Activated CD4-positive, alpha-beta memory T cell treated with anti-CD3 and anti-CD28 coated beads for 36 hours (primary cell): ENCODE measurements at places on chromosomes 12 and 14. TPM values are rescaled to one million over a fixed set of nuclear protein-coding genes. Genes with fewer than 3 reads are reported as not detected.

The CISTR gene
- total RNA-seq: not detected

The GARIN6 gene
- not detected for total RNA-seq

The ITGB7 gene
- total RNA-seq: 168 TPM

The SOCS2 gene
- 23.1 TPM for total RNA-seq

The ITGA7 gene
- 4.5 TPM for total RNA-seq

GRCh38 chr14:50832935-50833630 is 2.1 kb upstream of the NIN start:
- H3K27me3 ChIP-seq: peaks cover 6% of the 10 kb centered on the region
- no peak for DNase-seq
- peaks cover 41% of the 10 kb centered on the region for H3K4me1 ChIP-seq
- H3K36me3 ChIP-seq: peaks cover 2% of the 10 kb centered on the region
- H3K27ac ChIP-seq: no peak overlapping the region

DNA sequence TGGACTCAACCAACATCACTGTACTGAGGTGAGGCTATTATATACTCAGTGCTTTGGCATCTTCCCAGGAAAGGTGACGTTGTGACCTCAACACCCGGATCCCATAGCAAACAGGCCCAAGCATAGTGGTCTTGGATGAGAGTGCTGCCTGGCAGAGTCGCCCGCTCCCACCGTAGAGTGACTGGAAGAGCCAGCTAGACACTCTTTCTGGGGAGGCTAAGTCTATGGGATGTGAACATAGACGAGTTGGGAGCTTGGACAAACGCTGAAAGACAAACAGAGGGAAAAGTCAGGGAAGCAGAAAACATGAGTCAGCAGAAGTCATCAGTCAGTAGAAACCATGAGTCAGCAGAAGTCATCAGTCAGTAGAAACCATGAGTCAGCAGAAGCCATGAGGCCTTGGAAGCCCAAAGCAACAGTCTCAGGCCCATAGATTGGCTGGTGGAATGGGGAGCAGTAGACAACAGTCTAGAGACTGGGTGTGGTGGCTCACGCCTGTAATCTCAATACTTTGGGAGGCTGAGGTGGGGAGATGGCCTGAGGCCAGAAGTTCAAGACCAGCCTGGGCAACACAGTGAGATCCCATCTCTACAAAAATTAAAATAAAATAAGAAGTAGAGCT is 66.4 kb upstream of the MAP1LC3B2 start:
- no peaks in the 10 kb centered on the region for H3K27me3 ChIP-seq
- DNase-seq: peak; percentile 19
- peaks cover 3% of the 10 kb centered on the region for H3K4me1 ChIP-seq
- peak overlapping the region; percentile 14 for H3K27ac ChIP-seq

DNA sequence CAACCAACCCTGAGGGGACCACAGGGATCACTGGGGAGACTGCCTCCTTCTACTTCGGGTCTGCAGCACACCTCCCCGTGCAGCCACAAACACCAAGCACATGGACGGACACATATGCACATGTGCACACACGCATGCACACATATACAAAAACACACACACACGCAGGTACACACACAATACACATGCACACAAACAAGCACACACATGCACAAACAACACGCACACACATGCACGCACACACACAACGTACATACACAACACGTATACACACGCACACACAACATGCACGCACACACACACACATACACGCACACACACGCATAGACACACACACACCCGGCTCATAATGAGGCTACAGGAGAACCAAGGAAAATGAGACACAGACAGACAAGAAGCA is 203.6 kb downstream of the DPF3 start:
- no peak overlapping the region for H3K4me3 ChIP-seq
- no peaks in the 10 kb centered on the region for H3K36me3 ChIP-seq
- H3K4me1 ChIP-seq: no peaks in the 10 kb centered on the region
- H3K27me3 ChIP-seq: no peaks in the 10 kb centered on the region

DNA sequence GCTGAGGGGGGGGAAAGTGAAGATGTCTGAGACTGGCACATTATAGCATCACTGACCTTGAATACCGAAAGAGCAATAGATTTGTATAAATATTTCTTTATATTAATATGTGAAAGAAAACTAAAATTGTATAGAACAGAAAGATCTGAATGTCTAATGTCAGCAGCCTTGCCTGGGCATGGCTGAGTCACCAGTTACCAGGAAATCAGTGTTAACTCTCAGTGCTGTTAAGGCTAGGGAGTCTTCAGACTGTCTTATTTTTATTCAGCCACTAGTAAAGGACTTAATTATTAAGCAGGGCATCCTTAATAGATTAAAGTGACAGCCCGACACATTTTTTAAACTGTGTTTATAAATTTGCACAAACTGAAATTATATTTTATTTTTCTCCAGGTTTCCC is 122.9 kb upstream of the AEBP2 start:
- peaks cover 9% of the 10 kb centered on the region for H3K4me1 ChIP-seq
- peak; percentile 20 for DNase-seq
- H3K36me3 ChIP-seq: no peaks in the 10 kb centered on the region

DNA sequence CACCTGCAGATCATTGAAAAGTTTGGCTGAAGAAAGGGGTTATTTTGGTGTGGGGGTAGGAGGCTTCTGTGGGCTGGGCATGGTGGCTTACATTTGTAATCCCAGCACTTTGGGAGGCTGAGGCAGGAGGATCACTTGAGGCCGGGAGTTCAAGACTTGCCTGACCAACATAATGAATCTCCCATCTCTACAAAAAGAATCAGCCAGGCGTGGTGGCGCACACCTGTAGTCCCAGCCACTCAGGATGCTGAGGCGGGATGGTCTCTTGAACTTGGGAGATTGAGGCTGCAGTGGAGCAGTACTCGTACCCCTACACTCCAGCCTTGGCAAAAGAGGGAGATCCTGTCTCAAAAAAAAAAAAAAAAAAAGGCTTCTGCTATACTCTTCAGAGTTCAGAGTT is 7.0 kb downstream of the DDIT3 start:
- peaks cover 14% of the 10 kb centered on the region for H3K4me1 ChIP-seq
- H3K27me3 ChIP-seq: no peaks in the 10 kb centered on the region

- no peak for DNase-seq
- H3K36me3 ChIP-seq: no peaks in the 10 kb centered on the region
- no peak overlapping the region for H3K27ac ChIP-seq
- H3K4me3 ChIP-seq: no peak overlapping the region
Observed at GRCh38 chr14:94144765-94145164, 15.4 kb upstream of the IFI27L2 start.
